ENCODE measurements at places on chromosomes 4 and X.

- no peak for DNase-seq
These were observed 935.7 kb downstream of the RAPGEF2 start for GRCh38 chr4:160038615-160039014.

DNA sequence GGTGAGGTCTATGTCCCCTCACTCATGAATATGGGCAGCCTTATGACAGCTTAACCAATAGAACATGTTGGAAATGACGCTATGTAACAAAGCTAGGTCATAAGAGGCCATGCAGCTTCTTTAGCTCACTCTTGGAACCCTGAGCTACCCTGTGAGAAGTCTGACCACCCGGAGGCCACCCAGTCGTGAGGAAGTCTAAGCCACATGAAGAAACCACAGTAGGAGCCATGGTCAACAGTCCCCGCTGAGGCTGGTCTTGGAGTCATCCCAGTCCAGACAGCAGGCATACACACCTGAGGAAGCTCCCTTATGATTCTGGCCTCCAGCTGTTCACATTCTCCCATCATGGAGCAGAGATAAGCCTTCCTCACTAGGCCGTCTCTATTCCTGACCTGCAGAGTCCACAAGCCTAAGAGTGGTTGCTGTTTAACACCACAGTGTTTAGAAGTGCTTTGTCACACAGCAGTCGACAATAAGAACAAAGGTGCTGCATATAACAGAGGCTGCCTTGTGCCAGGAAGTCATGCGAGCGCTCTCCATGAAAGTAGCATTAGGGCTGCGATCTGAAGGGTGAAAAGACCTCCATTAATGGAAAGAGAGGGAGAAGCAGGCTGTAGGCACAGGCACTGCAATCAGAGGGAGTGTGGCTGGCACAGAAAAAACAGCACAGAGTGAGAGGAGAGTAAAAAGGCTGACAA, 38.2 kb downstream of the TSPAN5 start:
- DNase-seq: no peak

DNA sequence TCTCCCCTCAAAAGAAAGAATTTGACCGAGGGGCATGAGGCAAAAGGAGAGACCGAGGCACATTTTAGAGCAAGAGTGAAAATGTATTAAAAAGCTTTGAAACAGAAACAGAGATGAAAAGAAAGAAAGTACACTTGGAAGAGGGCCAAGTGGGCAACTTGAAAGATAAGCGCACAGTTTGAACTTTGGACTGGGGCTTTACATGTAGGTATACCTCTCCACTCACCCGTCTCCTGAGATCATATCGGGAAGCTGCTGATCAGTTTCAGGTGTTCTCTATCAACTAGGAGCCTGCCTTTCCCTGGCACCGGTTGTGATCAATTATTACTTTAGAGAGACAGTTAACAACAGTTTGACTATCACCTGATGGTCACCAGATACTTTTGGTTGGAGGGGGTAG, 2666.5 kb downstream of the ARAP2 start:
- DNase-seq: no peak

GRCh38 chr4:14787894-14788293, 214.4 kb upstream of the CPEB2 start:
- DNase-seq: no peak

GRCh38 chrX:113802837-113803236, 781.0 kb upstream of the HTR2C start:
- no peak for DNase-seq

Measured in NCI-H1417 treated with DMSO at 0.1 percent for 48 hours (cell line).